Pulmonary artery endothelial cell (primary cell): ENCODE measurements at places on chromosomes 16 and 17. TPM values are rescaled to one million over a fixed set of nuclear protein-coding genes. Genes with fewer than 3 reads are reported as not detected.

DNA sequence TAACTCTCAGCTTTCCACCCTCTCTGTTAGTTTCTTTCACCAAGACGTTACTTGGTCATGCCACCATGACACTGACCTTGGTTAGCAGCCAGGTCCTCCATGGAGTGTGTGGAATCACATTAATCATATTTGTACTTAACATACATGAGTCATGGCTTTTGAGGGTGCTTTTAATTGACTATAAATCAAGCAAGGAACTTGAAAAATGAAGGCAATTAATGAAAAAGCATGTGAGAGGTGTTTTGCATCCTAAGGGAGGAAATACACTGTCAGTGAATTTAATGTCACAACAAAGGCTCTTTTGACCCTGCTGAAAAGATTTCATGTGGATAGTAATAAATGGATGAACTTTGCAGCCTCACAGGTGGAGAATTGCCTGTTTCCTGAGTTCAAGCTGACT, 240.7 kb downstream of the CDH13 start:
- no peak for DNase-seq

- DNase-seq, result no peak
Observed at GRCh38 chr16:31461201-31461920, 2.1 kb downstream of the ARMC5 start.

CACNG1 gene
- not detected in 2 replicates for total RNA-seq

GRCh38 chr17:38577645-38578173, 28.0 kb downstream of the SRCIN1 start:
- DNase-seq, result no peak
